ENCODE measurements at places on chromosomes 4 and X. TPM values are rescaled to one million over a fixed set of nuclear protein-coding genes. Genes with fewer than 3 reads are reported as not detected.

Gene MAGEC1
- total RNA-seq: not detected

Gene CHRNA9
- total RNA-seq: 2.8 TPM

Gene PPEF2
- not detected for total RNA-seq

Gene TMPRSS11D
- not detected for total RNA-seq

DNA sequence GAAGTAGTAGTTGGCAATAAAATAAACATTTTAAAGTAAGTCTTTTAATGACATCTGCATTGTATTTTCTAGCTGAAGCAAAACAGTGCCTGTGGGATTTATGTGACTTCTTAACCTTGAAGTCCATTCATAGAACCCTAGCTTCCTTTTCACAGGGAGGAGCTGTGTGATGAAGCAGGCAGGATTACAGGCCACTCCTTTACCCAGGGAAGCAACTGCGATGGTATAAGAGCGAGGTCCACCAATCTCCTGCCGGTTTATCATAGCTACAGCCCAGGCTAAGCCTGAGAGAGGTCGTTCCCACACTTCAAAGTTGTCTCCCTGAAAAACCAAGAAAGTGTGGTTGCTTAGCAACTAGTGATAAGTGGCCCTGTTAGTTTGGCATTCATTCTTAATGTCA, 7.0 kb downstream of the RPL36A start:
- peak; percentile 6 for DNase-seq
- H3K27me3 ChIP-seq: no peaks in the 10 kb centered on the region

DNA sequence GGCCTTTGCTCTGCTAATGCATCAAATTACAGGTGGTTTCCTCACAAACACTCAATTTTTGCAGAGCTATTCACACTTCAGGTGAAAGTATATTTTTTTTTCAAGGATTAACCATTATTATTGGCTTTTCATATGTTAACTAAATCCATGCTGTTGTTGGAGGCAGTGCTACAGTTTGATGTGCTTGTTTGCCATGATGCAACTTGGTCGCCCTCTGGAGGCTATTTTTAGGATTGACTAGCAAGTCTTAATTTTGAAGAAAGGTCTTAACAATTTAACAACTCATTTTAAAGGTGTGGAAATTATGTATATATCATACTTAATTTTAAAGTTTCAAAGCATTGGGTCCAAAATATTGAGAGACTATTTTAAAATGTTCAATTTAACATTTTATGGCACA, 168.8 kb upstream of the FAM47A start:
- no peaks in the 10 kb centered on the region for H3K36me3 ChIP-seq
- no peak overlapping the region for H3K27ac ChIP-seq

DNA sequence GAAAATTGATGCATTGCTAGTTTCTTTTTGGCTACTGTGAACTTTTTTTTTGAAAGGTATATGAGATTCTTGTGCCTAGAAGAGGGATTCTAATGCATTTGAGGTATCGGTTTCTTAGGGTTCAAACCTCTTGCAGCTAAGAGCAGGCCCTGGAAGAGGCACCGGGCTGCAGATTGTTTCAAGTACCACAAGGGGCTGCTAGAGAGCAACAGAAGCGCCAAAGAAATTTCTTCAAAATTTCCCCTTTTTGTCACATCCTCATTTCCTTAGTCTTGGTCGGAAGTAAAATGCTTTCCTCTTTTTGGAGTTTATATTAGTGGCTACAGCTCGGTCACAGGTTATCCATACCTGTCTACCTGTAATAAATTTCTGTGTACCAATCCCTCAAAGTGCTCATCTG, 89.8 kb downstream of the PDGFRA start:
- H3K27ac ChIP-seq: no peak overlapping the region
- H3K4me3 ChIP-seq: no peak overlapping the region
- DNase-seq: peak; percentile 22
- H3K36me3 ChIP-seq: no peaks in the 10 kb centered on the region
- no peaks in the 10 kb centered on the region for H3K27me3 ChIP-seq
